ENCODE measurements at places on chromosomes 5 and 9.

GRCh38 chr5:128258372-128258771 is 174.8 kb downstream of the SLC12A2 start:
- no peak for DNase-seq

GRCh38 chr9:6827439-6828145 is 69.8 kb downstream of the KDM4C start:
- DNase-seq = peak; percentile 73

- DNase-seq = no peak
Observed at GRCh38 chr5:88393042-88393441, 124.4 kb upstream of the TMEM161B start.

DNA sequence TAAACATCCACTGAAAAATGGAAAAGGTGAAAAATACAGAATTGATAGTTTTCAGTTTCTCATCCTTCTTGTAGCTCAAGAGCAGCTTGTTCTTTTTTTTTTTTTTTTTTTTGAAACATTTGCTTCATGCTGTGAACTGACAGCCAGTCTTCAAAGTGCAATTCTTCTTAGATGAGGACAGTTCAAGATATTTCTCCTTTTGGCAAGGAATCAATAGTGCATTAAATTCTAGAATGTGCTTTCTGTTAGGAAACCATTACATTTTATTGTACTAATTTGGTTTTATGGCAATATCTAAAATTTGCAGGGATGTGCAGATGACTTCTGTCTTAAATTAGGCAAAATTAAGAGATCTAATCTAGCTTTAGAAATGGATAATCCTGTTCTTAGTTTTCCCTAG is 969.3 kb upstream of the ACO1 start:
- DNase-seq = no peak

- no peak for DNase-seq
Observed at GRCh38 chr9:31275419-31275818, 1109.0 kb upstream of the ACO1 start.

DNA sequence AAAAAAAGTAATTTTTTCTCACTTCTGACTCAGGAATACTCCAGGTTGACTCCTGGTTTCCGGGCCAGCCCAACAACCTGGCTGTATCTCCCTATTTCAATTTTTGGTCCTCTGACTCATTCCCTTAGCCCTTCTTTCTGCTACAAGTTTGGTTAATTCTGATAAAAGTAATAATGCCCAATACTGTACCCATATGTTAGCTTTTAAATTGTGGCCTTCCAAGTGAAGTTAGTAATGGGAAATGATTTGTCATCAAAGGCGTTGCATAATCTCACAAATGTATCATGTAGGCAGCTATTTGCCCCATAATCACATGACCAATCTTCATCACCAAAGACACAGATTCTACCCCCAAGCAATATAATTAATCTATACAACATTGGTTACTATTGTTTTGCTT is 31.1 kb upstream of the BNC2 start:
- no peak for DNase-seq

GRCh38 chr5:139481122-139481533 is 1.4 kb downstream of the STING1 start:
- no peak for DNase-seq

GRCh38 chr5:119332978-119333401 is 22.8 kb upstream of the TNFAIP8 start:
- DNase-seq = no peak

DNA sequence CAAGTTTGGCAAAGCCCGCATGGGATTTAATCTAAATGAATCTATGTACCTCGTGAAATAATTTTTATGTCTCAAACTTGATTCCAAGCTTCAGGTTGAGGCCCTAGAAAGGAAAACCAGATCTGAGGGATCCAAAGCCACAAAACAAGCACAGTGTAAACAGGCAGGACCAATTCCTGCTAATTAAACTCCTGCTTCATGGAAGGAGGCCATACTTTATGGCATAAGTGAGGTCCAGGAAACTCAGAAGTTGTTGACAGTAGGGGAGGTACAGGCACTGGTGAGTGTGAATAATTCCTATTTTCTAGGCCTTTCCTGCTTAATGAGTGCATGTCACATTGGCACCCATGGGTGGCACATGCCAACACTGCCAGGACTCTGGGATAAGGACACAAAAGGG is 648.6 kb upstream of the SGCD start:
- no peak for DNase-seq

DNA sequence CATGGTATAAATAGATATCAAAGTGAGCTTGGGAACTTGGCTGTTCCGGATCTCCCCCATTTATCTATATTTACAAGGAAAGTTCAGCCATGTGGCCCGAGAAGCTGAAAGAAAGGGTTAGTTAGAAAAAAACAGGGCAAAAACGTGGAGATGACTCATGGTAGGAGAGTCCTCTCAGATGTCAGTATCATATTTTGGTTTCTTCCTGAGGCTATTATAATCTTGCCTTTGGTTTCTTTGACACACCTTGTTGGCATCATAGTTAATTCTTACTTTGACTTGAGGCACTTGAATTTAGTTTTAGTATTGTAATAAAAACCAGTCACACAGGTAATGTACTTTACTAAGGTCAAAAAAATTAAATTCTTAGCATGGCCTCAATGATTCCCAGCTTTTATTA is 59.9 kb downstream of the GABRA6 start:
- DNase-seq = no peak

GRCh38 chr5:129173771-129174170 is 79.2 kb downstream of the ISOC1 start:
- DNase-seq = no peak

DNA sequence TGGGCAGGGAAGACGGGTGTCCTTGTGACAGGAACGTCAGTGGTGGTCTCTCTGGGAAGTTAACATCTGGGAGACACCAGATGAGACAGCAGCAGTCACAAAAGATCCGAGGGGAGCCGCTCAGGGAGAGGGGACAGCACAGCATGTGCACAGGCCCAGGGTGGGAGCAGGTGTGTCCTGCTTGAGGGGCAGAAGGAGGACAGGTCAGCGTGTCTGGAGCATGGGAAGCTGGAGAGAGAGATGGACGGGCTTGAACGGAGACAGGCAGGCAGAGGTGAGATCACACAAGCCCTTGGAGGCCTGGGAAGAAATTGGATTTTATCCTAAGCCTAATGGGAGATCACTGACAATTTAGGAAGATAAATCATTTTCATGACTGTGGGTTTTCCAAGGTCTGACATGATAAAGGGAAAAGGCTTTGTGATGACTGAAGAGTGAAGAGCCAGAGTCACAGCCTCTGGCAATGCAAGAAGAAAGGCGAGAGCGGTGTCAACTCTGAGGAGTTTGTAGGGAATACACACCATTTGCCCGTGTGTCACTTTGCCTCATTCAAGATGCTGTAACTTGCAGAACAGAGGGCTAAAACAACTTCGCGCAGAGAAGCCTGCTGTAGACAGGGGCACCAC is 88.3 kb downstream of the FSTL4 start:
- DNase-seq = no peak

GRCh38 chr5:114327987-114328386 is 33.9 kb upstream of the KCNN2 start:
- DNase-seq = no peak

DNA sequence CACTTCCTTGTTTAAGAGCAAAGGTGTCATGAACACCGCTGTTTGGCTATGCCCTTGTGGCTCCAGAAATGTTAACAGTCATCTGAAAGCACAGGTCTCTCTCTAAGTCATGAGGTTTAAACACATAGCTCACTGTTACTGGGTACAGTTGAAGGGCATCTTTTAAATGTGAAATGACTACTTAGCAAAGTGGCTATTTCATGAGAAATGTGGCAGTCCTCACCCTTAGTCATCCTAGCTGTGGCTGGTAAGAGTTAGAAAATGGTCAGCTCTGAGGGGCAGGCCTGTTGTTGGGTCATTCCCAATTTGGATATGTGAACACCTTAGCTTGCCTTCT is 24.2 kb upstream of the TMEM171 start:
- DNase-seq = no peak

- DNase-seq = no peak
Observed at GRCh38 chr5:100826133-100826532, 76.9 kb downstream of the ST8SIA4 start.

GRCh38 chr5:14861123-14861765 is 10.3 kb downstream of the ANKH start:
- DNase-seq = peak; percentile 86

DNA sequence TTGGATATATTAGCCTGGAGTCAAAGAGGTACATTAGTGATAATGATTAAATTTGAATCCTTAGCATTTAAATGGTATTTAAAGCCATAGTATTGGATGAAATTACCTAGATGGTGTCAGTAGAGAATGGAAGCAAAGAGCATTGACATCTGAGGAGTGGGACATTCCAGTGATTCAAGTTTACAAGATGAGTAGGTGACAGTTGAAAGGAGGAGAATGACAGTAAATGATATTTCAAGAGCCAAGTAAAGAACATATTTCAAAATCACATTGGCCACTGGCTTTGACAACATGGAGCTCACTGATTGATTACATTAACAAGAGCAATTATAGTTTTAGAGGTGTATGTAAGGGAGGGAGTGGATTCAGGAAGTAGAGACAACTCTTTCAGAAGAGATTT is 93.9 kb upstream of the MEF2C start:
- DNase-seq = no peak

DNA sequence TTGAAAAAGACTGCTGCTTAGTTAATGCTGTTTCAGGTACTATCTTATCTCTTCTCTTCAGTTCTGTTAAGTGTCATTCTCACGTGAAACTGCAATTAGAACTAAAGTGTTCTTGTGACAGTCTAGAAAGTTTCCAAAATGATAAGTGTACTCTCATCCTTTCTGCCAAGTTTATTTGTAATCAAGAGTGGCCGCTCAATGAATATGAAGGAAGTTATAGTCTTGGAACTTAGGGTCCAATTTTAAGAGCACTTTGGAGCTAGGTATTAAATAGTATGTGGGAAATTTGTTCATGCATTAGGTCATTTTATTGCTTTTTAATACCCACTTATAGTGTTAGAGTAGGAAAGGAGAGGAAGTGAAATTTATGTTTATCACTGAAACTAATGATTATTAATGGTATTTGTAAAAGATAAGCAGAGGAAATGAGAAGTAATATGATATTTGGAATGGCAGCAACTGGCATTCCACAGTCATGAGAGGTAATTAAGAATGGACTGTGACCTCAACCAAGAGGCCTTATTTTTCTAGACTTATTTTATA is 20.4 kb downstream of the XRCC4 start:
- DNase-seq = peak; percentile 7

DNA sequence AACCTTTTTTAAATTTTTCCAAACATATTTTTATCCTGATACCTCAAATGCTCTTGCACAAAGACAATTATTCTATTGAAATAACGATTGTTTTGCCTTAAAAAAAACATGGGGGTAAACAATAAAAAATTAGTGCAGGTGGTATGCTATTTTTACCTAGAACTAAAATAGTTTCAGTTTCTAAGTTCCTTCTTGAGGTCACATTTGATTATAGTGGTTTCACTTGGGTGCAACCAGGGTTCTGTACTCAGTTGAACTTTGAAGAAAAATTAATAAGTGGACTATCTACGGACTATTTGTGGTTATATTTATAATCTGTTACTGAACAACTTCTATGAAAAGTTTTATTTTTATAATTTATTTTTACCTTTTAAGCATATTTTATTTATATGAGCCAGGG is 387.1 kb upstream of the IZUMO3 start:
- no peak for DNase-seq

DNA sequence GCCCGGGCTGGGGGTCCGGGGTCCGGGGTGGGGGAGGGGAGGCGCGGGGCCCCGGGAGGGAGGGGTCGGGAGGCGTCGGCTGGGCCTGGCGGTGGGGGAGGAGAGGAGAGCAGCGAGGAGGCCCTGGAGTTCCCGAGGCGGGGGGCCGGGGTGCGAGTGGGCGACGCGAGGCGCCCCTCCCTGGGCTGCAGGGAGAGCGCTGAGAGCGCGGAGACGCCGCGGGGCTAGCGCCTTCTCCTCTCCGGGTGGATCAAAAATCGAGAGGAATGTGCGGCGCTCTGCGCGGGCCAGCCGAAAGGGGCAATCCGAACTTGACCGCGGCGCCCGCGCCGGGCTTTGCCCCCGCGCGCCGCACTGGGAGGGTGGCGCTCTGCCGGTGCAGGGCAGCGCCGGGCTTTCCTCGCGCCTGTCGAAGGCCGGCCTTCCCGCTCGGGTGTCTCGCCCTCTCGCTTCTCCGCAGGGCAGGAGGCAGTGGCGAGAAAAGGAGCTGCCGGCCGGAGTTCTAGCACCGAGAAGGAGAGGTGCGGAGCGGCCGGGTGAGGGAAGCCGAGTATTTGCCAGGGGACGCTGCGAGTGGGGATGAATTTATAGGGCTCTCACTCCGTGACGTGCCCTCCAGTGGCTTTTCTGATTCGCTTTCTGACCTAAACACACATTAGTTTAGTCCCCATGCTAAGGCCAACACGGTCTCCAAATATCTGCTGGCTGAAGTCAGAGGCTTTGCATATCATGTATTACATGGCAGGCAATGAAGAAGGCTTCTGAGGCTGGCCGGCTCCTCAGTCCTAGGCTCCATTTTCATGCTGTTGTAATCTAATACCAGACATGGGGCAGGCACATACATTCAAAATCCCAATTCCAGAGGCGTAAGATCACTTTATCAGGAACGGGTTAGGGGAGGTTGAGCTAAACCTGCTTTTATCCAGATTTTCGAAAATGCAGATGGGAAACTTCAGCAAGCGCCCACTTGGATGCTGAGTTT is 503 bp upstream of the GDNF start:
- DNase-seq = no peak

DNA sequence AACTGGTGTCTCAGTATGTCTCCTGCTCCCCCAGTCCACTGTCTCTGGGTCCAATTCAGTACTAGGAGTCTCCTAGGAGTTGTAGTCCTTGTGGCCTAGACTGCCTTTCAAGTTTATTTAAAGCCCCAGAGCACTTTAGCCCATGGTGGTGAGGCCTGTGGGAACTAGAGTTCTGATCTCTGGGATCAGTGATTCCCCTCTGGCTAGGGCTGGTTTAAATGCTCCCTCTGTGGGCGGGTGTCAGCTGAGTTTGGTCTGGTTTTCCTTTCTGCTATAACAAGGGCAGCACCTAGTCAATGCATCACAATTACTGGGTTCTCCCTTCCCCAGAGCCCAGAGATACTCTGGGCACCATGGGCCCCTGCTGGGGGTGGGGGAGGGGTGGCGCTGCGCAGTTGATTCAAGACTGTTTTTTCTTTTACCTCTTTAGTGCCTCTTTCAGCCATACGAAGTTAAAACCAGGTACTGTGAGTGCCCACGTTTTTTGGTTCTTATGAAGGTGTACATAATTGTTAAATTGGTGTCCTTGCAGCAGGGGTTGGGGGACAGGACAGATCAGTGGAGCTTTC is 9.3 kb upstream of the SLC36A3 start:
- no peak for DNase-seq
